ENCODE measurements at places on chromosomes 5 and 9.

- DNase-seq, result peak; percentile 84
Measured at GRCh38 chr5:65927503-65928321, 1.3 kb downstream of the ERBIN start.

DNA sequence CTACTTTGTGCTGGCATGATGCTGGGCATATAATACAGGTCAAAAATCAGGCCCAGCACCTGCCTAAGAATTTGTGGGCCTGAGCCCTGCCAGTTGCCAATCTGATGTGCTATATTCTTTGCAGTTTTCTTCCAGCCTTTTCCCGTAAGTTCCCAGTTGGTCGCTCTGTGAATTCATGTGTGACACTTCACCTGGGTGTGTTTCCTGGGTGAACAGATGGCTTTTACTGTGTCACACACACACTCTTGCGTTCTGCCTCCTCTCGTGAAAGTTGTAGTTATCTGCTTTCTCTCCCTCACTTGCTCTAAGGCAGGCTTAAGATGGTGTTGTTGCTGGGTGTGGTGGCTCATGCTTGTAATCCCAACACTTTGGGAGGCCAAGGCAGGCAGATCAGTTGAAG, 153.5 kb upstream of the DMRT1 start:
- no peak for DNase-seq

GRCh38 chr9:16445141-16445920, 425.1 kb downstream of the BNC2 start:
- no peak for DNase-seq

DNA sequence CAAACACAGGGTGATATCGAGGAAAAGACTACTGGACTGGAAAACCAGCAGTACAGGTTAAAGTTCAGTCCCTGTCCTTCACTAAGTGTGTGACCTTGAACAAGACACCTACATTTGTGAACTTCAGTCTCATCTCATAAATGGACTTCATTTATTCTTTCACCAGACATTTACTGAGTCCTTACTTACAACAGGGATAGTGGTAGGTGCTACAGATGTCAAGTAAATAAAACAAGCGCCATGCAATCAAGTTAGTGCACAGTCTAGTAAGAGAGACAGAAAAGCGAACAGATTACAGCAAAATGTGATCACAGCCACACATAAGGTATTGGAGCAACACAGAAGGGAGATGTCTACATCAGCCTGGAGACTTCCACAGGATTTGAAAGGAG, 413.2 kb downstream of the ACTL7B start:
- DNase-seq, result no peak

GRCh38 chr9:20625003-20625349, 2.7 kb upstream of the MLLT3 start:
- no peak for DNase-seq

- DNase-seq, result no peak
Measured at GRCh38 chr9:3292311-3292710, 233.5 kb downstream of the RFX3 start.

- DNase-seq, result peak; percentile 9
Measured at GRCh38 chr5:115389799-115390382, 93.4 kb upstream of the CCDC112 start.

DNA sequence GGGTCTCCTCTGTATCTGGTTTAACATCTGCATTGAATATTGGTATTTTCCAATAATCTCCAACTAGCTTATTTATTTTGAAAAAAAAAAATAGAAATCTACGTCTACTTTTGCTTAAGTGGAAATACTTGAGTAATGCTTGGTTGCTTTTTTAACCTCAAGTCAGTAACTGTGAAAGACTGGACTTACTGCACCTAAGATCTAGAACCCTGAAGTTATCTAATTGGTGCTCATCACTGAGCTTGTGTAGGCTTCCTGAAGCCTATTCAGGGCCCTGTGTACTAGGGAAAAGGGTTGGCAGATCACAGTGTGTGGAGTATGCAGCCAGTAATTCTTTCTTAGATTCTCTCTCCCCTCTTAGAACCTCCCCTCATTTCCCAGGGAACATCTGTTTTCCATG, 16.2 kb downstream of the SLC1A1 start:
- DNase-seq, result no peak

GRCh38 chr9:77752554-77752953, 104.4 kb upstream of the GNA14 start:
- DNase-seq, result no peak

- DNase-seq, result no peak
Measured at GRCh38 chr9:87513161-87513560, 15.5 kb downstream of the DAPK1 start.

DNA sequence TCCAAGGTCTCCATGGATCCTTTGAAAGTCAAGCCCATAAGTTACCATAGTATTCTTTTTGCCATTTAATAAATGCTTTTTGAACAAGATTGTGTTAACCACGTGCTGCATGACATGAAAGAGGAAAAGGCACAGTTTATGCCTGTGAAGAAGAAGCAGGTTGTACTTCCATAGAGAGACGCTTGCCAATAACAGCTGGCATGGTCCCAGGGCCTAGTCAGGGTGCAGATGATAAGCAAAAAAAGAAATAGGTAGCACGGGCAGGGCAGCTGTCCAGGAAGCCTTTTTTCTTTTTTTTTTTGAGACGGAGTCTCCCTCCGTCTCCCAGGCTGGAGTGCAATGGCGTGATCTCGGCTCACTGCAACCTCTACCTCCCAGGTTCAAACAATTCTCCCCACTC, 71.8 kb upstream of the CLINT1 start:
- DNase-seq, result peak; percentile 55

- DNase-seq, result no peak
Measured at GRCh38 chr9:104911032-104911607, 16.8 kb downstream of the ABCA1 start.

- DNase-seq, result no peak
Measured at GRCh38 chr9:120909904-120910303, 16.7 kb downstream of the TRAF1 start.

DNA sequence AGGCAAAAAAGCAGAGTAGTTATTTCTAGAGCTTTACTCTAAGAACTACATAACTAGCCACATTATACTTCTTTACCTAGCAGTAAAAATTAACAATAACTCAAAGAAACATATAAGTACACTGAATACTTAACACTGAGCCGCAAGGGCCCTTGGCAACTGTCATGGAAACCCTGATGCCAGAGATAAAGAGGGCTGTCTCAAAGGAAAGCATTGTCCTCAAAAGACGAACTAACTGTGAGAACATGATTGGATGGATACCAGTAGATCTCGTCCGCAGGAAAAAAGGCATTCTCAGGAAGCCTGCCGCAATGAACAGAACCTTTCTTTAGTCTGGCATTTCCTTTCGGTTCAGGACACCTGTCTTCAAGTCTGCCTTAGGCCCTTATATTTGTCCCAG, 379.0 kb upstream of the SLC30A5 start:
- DNase-seq, result no peak

DNA sequence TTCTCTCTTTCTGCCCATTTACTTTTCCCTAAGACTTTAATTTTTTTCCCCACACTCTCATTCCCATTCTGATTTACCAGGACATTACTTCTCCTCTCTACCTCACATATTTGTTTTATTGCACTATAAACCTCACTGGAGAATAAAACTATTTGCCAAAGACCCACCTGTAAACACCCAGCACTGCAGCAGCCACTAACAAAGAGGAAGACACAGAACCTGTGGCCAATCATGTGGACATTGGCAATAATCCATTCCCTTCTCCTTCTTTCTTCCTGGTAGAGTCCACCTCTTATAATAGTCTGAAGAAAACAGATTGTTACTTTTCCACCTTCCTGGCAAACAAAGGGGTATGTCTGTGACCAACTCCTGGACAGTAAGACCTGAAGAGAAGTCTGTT, 8.3 kb upstream of the THBS4 start:
- no peak for DNase-seq

DNA sequence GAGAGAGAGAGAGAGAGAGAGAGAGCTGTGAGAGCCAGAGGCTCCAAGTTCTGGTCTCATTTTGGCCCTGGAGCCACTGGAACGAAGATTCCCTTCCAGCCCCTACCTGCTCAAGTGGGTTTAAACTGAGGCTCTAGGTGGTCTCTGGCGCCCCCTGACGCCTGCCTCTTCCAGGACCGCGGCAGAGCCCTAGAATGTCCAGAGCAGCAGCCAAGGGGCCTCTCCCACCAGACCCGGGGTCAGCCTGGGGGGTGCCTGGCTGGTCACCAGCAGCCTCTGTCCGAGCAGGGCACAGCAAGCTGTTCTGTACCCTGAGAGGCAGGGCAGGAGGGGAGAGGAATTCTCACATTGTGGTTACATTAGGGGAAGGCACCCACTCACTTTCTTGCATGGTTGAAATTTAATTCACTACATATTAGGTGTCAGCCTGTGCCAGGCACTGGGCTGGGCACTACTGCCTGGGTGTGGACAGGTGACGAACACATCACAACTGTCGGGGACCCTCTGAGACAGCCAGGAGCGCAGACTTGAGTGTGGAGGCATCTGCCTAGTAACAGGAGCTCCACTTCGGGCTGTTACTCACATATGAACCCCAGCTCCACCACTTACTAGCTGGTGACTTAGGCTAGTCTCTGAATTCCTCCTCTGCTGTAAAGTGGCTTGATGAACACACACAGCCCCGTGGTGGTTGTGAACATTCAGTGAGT, 44.5 kb downstream of the AMBP start:
- peak; percentile 44 for DNase-seq

DNA sequence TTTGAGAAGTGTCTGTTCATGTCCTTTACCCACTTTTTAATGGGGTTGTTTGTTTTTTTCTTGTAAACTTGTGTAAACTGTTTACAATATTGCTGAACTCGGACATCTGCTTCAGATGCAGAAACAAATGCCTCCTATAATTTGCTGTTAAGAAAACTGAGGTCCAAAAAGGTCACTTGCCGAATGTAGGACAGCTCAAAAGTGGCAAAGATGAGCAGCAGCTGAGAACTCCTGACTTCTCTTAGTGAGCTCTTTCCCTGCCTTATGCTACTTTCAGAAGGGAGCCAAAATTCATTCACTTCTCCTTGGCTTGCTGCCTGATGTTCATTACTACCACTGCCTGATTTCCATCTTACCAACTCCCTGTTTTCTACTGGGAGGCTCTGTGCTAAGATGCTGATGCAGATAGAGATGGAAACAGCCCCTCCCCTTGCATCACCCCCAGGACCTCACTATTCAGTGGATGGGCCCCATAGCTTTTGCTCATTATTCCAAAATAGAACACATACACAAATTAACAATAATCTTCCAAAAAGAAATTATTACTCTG, 60.1 kb downstream of the SEMA6A start:
- DNase-seq, result no peak

- DNase-seq, result no peak
Measured at GRCh38 chr5:56530626-56531138, 284.7 kb upstream of the MAP3K1 start.

DNA sequence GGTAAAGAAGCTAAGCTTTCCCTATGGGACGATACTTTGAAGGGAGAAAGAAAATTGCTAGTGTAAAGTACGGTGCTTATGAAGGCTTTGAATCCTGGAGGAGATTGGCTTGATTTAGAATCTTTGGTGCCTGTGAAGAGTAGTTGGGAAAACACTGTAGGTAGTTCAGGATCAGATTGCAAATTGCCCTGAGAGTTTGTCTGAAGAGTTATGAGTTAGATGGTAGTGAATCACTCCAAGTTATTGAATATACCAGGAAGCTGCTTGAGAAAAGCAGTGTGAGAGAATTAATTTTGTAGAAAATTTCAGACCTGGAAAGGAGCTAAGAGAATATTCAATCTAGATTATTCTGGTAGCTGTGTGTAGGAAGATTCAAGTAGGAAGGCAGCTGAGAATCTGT, 11.5 kb downstream of the MAN2A1 start:
- no peak for DNase-seq

- no peak for DNase-seq
Measured at GRCh38 chr5:10880934-10881333, 119.9 kb upstream of the DAP start.

GRCh38 chr5:6488021-6488420, 39.4 kb downstream of the UBE2QL1 start:
- no peak for DNase-seq

DNA sequence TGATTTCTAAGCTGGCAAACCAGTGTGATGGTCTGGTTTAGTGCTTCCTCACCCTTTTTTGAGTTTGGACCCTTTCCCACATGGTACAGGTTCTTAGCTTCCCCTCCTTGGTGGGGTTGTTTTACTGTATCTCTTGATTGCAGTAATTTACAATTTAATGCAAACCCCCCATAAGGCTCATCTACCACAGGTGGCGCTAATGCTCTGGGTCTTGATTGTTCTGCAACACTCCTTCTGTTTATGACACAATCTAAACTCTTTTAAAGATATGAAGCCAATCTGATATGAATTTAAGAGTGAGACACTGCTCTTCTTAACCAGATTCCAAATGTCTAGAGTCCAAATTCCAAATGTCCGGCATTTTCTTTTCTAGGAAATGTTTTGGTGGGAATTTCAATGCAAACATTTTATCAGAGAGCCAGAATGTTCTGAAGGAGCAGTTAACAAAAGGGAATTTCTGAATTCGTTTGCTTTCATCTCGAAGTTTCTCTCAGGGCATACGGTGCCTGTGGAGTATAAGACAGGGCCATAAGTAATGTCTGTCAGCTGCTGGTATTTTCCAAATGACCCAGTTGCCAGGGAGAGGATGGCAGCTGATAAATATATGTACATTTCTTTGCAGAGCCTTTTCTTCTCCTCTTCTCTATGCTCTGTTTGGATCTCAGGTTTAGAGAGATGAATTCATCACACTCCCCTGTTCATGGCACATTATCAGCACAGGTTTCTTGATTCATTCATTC, 246.8 kb downstream of the ARHGAP26 start:
- DNase-seq, result peak; percentile 78

DNA sequence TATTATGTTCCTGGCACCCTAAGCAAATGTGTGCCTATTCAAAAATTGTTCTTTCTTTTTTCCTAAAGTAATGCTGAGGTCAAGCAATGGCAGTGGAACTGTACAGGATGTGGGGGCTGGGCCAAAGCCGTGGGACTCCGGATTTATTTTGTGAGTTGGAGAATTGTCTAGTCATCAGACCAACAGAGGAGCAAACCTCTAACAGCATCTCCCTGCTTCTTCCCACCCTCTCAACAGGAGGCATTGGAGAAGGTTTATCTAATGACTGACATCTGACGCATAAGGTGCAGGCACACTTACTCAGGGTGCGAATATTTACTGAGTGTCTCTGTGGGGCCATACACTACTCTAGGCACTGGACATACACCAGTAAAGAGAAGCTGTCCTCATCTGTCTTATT, 38.6 kb downstream of the MARCHF11 start:
- DNase-seq, result no peak

- peak; percentile 75 for DNase-seq
Measured at GRCh38 chr5:141420855-141421488, at the start of gene PCDHGA11. TSS of gene PCDHGA11 (plus strand) at chr5:141421051. CDS start at chr5:141421228, 177 bp downstream.

- DNase-seq, result no peak
Measured at GRCh38 chr9:17532461-17532860, 46.4 kb upstream of the SH3GL2 start.

DNA sequence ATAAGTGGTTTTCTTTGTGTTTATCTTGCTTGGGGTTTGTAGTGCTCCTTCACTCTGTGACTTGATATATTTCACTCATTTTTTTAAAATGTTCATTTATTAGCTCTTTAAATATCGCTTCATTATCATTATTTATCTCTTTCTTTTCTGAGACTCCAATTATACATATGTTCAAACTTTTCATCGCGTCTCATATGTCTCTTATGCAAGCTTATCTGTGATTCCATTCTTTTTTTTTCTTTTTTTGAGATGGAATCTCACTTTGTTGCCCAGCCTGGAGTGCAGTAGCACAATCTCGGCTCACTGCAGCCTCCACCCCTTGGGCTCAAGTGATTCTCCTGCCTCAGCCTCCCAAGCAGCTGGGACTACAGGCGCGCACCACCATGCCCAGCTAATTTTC, 73.9 kb upstream of the GABRP start:
- no peak for DNase-seq
